ENCODE measurements at places on chromosomes 3 and 15.

- DNase-seq = no peak
Observed at GRCh38 chr3:139222100-139222657, 121.6 kb upstream of the MRPS22 start.

- no peak for DNase-seq
Observed at GRCh38 chr3:40841131-40841530, 316.4 kb downstream of the ZNF621 start.

DNA sequence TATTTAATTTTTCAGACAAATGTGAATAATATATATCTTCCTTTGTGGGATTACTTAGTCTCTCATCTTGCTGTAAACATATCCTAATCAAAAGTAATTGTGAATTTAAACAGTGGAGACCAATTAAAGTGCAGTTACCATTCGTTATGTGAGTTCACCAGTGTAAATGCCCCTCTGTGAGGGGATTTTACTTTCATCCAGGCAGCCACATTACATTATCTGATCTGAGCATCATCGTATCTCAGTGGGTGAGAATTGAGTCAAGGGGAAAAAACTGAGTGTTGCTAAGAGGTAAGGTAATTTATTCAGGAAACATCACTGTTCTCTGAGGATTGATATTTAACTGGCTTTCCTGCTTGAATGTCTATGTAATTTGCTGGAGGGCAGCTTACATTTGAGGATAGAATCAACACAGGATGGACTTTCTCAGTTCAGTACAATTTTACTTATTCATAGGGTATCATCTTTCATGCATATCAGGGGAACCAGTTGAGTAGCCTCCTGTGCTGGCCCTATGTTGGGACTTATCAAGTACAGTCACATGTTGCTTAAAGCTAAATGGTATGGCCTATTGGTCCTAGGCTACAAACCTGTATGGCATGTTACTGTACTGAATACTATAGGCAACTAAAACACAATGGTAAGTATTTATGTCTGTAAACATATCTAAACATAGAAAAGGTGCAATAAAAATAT is 219.7 kb downstream of the CD47 start:
- DNase-seq = no peak

- DNase-seq = no peak
Observed at GRCh38 chr3:177481329-177481728, 284.0 kb upstream of the TBL1XR1 start.

DNA sequence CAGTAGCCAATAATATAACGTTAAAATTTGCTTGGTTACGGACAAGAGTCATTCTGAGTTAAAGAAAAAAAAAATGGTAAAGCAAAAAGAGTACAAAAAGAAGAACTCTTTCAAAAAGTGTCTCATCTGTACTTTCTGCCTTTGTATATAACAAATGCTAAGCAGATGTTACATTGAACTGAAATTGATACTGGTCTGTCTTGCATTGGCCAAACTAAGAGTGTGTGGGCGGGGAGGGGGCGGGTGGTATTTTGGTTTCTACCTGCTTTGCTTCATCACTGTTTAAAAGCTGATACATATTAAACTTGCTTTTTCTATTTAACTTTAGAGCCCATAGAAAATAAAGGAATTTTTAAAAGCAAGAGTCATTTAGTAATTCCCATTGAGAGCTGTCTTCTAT is 215.0 kb upstream of the THBS1 start:
- no peak for DNase-seq

GRCh38 chr3:114144909-114145688 is 33.8 kb downstream of the DRD3 start:
- no peak for DNase-seq

DNA sequence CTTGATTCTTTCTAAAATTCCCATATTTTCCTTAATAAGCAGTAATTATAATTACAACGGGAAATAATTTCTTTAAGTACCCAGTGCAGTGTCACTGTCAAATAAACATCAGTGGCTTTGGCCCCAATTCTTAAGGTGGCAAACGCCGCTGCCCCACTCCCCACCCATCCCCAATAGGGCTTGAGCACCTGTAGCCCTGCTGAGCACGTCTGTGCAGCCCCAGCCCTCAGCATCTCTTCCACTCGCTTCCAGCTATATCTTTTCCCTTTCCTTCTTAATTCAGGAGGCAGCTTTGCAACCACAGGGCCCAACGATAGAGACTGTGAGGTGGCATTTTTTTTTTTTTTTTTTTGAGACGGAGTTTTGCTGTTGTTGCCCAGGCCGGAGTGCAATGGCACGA is 9.0 kb downstream of the PPM1M start:
- no peak for DNase-seq

DNA sequence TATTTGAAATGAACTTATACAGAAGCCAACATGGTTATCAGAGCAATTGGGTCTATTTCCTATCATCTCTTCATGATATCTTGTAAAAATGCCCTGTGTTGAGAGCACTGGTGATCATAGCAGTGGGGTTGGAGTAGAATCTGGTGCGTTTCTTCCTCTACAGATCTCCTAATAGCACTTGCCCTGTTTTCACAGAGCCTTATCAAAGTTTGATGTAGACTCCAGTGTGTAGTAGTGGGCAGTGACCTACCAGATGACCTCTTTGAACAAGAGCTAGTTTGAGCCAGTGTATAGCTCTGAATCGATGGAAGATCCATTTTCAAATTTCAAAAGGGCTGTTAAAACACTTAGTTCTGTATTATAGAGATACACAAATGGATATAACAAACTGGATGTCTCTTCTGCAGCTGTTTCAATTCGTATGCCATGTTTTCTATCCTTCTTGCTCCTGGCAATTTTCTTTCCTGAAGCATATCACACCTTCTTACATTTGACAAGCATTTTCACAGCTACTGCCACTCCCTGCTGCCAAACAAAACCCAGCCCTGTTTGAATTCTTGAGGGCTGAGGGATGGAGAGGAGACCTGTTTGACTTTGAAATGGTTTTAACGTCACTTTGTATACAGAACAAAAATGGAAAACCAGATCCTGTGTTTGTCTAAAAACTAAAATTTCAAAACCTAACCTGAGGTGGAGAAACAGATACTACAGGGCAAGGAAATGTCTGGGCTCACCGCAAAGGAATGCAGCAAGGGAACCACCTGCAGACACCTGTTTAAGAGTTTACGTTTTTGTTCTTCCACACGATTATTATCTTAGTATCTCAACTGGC is 354.5 kb upstream of the TPRG1 start:
- no peak for DNase-seq

DNA sequence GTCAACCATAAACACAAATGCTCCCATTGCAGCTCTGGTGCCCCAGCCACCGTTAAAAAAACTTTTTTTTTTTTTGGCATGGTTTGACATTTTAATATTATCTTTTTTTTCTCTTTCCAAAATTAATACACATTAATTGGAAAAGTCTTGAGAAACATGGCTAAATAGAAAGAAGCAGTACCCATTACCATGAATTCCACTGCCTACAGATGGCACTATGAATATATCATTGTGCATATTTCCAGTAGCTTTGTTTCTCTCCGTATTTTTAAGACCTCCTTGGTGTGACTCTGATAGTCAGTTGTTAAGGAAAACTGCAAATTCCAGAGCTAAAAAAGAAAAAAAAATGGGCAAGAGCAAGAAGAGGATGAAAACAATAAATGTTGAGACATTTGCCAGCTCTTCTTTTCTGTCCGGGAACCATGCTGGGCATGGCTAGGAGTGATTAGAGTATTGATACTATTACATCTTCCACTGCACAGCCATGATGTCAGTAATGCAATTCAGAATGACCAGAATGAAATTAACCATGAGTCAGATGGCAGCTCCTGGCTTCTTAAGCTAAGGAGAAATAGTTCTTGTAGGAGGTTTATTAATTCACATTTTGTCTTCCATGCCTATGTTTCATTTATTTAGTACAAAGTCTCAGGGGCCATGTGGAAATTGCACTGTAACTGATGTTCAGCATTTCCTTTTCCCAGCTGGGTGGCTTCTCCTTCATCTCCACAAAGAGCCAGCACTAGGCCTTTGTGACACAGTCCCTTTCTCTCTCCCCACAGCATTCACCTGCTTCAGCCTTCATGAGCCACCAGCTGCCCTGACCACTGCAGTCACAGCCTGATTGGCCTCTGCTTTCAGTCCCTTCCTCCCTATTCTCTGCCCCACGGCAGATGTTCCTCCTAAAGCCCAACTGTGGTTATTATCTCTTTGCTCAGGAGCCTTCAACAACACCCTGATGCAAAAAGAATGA is 31.8 kb downstream of the SLC7A14 start:
- no peak for DNase-seq

- DNase-seq = no peak
Observed at GRCh38 chr3:162544246-162544645, 1047.6 kb downstream of the OTOL1 start.

DNA sequence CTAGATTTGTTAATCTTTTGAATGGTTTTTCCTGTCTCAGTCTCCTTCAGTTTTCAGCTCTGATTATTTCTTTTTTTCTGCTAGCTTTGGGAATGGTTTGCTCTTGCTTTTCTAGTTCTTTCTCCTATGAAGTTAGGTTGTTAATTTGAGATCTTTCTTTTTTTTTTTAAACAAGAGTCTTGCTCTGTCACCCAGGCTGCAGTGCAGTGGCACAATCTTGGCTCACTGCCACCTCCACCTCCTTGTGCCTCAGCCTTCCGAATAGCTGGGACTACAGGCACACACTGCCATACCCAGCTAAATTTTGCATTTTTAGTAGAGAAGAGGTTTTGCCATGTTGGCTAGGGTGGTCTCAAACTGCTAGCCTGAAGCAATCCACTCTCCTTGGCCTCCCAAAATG is 56.7 kb downstream of the UQCC5 start:
- DNase-seq = no peak

DNA sequence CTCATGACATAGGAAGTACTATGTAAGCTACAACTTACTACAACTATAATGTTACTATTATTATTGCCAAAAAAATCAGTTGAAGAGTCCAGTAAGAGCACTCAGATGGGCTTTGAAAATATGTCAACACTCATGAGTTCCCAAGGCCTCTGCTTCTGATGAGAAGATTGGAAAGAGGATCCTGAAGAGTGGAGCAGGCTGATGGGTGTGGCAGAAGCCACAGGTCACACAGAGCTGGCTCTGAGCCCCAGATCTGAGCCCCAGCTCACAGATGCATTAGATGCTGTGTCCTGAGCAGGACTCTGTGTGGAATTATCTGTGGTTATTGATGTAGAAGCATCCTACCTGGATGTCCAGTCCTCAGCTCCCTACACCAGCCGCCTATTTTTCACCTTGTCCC is 65.6 kb downstream of the SPSB4 start:
- no peak for DNase-seq

GRCh38 chr3:32109256-32109655 is 2.8 kb downstream of the GPD1L start:
- DNase-seq = no peak

- no peak for DNase-seq
Observed at GRCh38 chr3:127851899-127852298, 29.6 kb upstream of the MGLL start.

- no peak for DNase-seq
Observed at GRCh38 chr3:134904241-134904771, 109.2 kb downstream of the EPHB1 start.

GRCh38 chr3:116281313-116282143 is 163.8 kb downstream of the LSAMP start:
- no peak for DNase-seq

- DNase-seq = no peak
Observed at GRCh38 chr15:51588966-51589365, 33.6 kb downstream of the DMXL2 start.

GRCh38 chr3:43181202-43181821 is 75.4 kb upstream of the POMGNT2 start:
- no peak for DNase-seq

- DNase-seq = no peak
Observed at GRCh38 chr3:124248471-124249028, 256.6 kb upstream of the ROPN1 start.

GRCh38 chr3:143283432-143284128 is 164.0 kb downstream of the CHST2 start:
- DNase-seq = no peak

DNA sequence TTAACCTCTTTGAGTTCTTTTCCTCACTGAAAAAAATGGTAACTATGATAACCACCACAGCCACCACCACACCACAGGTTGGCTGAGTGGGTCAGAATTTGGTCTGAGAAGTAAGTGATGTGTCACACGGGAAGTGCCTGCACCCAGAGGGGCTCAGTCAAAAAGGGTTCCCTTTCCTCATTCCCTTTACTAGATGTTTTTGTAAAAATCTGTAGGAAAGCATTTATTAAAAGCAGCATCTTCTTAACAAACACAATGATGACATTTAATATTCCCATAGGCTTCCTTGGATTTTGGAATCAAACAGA is 23.2 kb downstream of the CFAP92 start:
- no peak for DNase-seq

DNA sequence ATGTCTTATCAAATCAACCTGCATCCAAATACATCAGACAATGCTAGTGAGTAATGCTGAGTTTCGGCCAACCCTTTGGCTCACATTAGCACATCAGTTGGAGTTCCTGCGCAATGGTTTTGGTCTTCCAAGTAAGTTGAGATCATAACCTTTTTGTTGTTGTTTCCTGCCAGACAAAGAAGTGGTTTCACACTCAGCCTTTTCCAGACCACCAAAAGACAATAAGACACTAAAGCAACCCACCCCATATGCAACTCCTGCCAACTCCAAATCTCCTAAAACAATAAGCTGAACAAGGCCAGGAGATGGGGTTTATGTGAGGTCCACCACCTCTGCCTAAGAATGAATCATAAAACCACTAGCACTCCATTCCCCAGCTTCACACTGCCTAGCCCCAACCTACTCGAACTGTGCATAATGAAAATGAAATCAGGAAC is 177.0 kb downstream of the ERC2 start:
- DNase-seq = no peak

- DNase-seq = no peak
Observed at GRCh38 chr3:15404767-15405166, 22.6 kb downstream of the METTL6 start.

- no peak for DNase-seq
Observed at GRCh38 chr3:142624341-142625152, 28.4 kb downstream of the PLS1 start.

DNA sequence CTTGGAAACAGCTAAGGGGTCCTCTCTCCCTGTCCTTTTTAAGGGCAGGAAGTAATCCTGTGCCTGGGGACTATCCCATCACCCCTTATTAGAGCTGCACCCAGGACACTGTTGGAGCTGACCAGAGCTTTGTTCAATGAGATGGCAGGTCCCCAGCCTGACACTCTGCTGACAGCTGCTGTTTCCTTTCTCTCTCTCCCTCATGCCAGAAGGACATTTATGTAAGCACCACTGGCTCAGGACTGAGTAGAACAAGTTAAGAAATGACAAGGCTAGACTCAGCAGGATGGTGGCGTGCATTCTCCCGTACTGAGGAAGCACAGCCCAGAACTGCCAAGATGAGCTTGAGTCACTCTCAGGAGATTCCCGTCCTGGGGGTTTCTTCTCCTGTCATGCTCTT is 17.3 kb downstream of the GJD2 start:
- DNase-seq = no peak

Data from stimulated activated CD4-positive, alpha-beta T cell treated with anti-CD3 and anti-CD28 coated beads, Interleukin-4, amount 100 ng/mL, for 4 hours (primary cell).